ENCODE measurements at places on chromosomes 12 and 14.

GRCh38 chr12:6229224-6230218, 29.3 kb downstream of the CD9 start:
- DNase-seq: no peak

DNA sequence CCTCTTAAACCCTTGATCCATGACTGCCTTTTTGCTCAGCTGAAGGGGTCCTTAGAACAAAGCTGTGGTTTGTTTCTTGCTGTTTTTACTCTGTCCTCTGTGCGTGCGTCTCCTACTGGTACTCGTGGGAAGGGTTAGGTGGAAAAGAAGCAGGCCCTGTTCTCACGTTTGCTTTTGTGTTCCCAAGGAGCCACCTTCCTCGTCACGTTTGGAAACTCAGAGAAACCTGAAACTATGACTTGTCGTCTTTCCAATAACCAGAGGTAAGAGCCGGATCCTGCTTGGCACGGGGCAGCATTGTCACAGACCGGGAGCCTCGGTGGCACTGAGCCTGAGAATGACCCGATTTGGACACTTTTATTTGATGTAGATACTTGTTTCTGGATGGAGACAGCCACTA, 13.1 kb downstream of the ZFYVE21 start:
- DNase-seq: no peak

- DNase-seq: no peak
Observed at GRCh38 chr12:104955703-104956102, 2.4 kb downstream of the SLC41A2 start.

DNA sequence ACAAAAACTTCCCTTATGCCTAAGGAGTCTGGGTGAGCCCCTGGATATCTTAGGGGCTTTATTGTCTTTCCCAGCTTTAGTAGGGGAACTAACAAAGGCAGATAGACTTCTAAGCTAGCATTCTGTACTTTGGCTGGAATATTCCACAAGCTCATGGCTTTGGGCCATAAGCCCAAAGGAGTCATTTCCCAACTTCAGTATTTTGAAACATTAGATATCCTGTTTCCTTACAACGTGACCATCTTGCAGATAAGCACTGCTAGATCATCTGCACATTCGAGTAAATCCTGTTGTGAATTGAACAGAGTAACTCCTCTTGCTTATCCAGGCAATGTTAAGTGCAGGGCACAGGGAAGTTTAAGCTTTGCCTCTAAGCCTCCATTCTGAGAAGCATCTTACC, 70.6 kb upstream of the ACTN1 start:
- no peak for DNase-seq

GRCh38 chr12:52575256-52575655, 1.6 kb upstream of the KRT74 start:
- DNase-seq: no peak

GRCh38 chr14:91890291-91890749, 23.0 kb upstream of the TC2N start:
- no peak for DNase-seq

DNA sequence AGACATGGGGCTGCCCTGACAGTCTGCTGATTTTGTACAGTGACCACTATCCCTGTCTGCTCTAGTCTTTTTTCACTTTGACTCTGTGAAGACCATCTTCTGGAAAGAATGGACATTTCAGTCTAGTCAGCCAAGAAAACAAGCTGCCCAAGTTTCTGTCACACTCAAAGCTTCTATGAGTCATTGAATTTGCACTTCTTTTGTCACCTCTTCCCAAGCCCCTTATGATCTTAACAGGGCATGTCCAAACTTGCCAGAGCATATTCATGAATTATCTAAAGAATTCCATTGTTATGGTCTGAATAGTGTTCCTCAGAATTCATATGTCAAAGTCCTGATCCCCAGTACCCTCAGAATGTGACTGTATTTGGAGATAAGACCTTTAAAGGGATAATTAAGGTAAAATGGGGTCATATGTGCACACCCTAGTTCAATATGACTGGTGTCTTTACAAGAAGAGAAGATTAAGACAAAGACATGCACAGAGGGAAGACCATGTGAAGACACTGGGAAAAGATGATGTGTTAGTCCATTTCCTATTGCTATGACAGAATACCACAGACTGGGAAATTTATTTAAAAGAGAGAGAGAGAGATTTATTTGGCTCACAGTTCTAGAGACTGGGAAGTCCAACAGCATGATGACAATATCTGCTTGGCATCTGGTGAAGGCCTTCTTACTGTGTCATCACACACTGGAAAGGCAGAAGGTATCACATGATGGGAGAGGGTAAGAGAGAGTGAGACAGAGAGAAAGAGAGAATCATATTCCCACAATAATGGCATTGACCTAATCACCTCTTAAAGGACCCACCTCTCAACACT, 242.6 kb downstream of the BTG1 start:
- no peak for DNase-seq

DNA sequence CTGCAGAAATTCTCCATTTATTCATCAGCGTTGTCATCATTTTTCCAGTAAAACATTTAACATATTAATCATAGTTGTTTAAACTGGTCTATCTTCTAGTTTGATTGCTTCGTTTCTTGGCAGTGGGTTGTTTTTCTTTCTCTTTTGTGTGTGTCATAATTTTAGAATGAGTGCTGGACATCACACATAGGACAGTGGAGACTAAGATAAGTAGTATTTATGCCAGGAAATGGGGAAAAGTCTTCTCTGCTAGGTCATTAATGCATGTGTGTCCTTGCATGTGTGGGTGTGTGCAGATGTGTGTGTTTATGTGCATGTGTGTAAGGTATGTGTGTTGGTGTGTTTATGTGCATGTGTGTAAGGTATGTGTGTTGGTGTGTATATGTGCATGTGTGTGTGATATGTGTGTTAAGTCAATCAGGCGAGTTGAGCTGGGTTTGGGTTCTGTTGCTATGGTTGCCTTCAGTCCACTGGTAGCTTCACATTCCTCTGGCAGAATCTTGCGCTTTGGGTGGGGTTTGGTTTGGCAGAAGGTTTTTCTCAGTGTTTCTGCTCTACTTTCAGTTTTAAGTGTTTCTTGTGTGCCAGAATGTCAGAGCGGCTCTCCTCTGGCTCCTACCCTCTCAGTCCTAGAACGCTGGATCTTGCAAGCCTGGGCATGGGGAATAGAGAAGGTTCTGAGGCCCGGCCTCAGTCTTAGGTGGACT, 7.8 kb upstream of the ADGRD1 start:
- no peak for DNase-seq

Measured in T-helper 1 cell (primary cell).